ENCODE measurements at places on chromosomes 4 and X.

- DNase-seq = no peak
These were observed 48.2 kb downstream of the CLDN34 start for GRCh38 chrX:10015355-10015722.

- no peak for DNase-seq
These were observed 139.5 kb downstream of the PDLIM5 start for GRCh38 chr4:94591289-94591688.

DNA sequence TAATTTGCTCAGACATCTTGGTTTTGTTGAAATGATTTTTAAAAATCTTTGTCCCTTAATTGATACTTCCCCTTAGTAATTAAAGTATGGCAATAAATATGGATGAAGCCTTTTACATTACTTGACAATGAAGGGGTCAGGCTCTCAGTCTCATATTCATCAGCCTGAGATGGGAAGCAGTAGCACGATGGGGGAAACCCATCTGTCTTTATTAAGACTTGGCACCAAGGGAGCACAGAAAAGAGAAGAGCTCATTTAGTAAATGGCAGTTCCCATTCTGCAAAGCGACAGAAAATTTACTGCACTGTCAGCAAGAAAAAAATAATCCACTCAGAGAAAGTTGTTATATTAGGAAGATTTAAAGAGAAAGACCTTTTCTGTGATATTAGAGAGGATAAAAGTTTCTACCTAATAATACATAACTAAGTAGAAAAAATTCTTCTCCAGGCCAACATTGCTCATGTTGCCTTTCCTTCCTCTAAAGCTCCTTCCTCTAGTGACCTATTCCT lies 7.9 kb upstream of the SERTM2 start:
- DNase-seq = no peak

DNA sequence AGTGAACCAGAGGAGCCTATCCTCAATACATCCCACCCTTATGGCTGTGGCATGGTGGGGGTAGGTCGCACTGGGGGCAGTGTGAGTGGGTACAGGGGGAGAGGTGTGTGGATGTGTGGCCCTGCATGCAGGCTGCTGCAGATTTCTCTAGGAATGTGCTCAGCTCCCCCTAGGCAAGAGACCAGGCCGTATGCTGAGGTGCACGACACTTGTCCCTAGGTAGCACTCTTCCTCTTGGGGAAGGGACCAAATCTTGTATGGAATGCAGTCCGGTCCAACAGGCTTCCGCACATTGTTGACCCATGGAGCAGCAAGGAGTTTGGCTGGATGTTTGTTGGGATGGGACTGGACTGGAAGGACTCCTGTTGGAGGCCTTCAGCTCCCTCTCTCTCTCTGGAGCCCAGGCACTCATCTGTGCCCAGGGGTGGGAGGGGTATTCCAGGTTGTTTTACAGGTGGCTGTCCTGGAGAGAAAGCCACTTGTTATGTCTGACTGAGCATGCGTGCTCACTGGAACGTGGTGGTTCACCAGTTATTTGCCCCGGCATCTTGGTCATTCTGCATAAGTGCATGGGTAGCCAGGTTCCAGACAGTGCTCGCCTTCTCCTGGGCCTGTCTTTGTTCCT lies 55.1 kb downstream of the NBDY start:
- no peak for DNase-seq

Measured in anterior cingulate cortex (tissue), 58 donors.